Activated naive CD8-positive, alpha-beta T cell treated with anti-CD3 and anti-CD28 coated beads, Interleukin-2, amount 10 ng/mL, durations not matched to agents 7 days and 5 days (primary cell): ENCODE measurements at places on chromosomes 4 and X. TPM values are rescaled to one million over a fixed set of nuclear protein-coding genes. Genes with fewer than 3 reads are reported as not detected.
A peak's percentile ranks its signal among the peaks of the same experiment; 100 is the strongest.

DNA sequence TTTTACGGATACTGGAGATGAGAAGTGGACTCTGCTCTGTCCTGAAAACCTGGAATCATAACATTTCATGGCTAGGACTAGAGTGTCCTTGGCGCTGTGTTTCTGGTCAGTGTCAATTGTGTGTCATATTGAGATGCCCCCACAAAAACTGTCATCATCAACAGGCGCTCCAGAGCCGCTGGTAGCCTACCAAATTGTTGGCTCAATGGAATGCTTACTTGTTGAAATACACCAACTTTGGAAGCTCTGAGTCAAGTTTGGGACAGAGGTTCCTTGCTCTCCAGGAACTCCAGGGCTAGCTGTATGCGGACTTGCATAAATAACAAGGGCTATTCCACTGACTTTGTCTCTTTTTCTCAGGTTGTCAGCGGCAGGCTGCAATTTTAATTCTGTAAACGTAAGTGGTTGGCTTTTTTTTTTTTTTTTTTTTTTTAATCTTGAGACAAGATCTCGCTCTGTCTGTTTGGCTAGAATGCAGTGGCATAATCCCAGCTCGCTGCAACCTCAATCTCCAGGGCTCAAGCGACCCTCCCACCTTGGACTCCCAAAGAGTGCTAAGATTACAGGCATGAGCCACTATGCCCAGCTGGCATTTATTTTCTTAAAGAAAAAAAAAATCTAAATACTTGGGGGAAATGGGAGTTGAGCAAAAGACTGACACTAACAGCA, 871 bp upstream of the HPGD start:
- DNase-seq = peak; percentile 22

DNA sequence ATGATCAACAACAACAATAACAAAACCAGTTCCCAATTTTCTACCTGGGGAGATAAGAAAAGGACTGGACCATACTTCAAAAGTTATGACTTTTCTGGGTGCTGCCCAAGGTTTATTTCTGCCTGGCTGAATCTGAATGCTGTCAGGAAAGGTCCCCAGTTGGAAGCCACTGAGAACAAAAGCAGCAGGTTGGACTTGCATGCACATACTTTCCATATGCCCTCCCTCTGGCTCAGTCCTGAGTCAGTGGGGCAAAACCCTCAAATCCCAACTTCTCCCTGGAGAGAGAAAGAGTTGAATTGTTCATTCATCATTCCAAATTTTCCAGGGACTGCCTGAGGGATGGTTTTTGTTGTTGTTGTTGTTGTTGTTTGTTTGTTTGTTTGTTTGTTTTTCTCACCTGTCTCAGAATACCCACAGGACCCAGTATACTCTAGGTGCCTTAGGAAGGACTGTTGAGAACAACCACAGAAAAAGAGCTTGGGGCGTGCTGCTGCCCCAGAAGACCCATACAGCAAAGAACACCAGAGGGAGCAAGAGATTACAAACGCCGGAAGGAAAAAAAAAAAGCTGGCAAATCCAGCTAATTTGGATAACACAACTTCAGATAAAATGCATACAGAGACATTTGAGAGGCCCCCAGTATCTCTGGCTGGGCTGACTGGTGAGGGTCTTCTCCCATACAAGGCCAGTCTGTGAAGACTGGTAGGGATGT, 138.9 kb upstream of the INPP4B start:
- no peak for DNase-seq

Gene F8
- total RNA-seq = 7.8 TPM

Gene IL21
- total RNA-seq = not detected

Gene POU3F4
- total RNA-seq = not detected

DNA sequence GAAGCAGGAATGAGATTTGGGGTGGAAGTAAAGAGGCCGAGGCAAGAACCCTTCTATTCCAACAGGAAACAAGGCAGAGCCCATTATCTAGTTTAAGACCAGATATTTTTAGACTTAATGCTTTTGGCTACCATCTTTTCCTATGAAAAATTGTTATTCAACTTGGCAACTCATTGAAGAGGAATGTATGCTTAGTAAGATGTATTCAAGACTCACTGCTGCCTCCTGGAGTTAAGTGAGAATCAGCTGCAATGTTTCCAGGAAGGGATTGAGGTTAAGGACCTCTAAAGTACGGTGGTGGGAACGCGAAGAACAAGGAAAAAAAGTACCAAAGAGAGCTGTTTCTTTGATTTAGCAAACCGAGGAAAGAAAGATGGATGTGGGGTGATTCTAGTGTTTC, 89.1 kb downstream of the RAPGEF2 start:
- no peak for DNase-seq

Gene KIF4A
- 28.8 TPM for total RNA-seq

- DNase-seq = no peak
These were observed 161.7 kb downstream of the BTC start for GRCh38 chr4:74632634-74633033.

DNA sequence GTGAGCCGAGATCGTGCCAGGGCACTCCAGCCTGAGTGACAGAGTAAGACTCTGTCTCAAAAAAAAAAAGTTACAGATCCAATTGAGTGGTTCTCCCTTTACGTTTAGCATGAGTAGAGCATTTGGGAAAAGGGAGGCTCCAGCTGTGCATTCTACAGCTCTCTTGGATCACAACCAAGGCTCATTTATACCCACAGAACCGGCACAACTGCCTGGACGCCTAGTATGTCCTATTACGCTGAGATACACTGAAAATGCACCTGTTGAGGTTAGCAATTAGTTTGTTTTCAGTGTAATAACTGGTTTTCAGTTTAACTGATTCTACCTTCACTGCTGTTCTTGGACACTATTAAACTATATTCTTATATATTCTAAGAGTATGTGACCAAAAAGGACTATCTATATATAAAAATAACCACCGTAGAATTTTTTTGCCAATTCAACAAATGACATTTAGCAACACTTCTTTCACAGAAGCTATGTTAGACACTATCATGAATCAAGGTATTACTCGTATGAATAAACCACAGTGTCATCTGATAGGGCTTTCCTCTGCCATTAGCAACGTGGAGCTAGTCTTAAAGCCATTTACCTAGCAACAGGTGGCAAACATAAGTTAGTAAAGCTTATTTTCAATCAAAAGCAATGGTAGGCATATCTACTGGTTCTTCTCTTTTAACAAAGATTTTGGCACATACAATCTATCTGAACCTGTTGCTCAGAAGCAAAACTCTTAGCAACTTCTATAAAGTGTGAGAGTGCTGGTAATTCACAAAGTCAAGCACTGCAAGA, 3.6 kb downstream of the OTUD4 start:
- no peak for DNase-seq

DNA sequence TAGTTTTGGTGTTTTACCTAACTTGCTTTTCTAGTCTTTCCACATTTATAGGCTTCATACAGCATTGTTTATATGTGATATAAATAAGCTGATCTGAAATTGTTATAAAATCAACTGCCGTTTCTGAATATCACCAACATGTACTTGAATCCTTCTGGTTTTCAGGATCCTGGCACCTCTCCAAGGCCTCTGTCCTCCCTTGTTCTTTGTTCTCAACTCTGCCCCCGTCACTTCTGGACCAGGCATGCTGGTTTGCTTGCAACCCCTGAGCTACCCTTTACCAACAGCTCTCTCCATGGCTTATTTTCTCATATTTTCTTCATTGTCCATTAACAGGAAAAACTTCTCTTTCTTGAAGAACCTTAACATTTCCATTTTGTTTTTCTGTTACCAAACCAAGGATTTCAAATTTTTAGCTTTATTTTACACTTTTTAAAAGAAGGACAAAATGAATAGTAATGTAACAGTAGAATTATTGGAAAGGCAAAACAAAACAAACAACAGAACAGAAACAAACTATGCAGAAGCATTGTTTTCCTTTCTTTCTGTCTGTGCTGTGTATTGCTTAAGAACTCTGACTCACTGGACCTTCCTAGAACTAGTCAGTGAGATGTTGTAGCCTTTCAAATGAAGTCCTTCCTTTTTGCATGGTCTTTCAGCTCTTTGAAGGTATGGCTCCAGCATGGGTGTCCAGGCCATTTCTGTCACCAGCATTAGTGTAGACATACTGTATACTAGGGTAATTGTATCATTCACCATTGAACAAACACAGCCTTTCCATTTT, 44.8 kb downstream of the BANK1 start:
- DNase-seq = no peak

- no peak for DNase-seq
These were observed 3.0 kb downstream of the SASH3 start for GRCh38 chrX:129782706-129783105.

Gene RAB33A
- 33.1 TPM for total RNA-seq

DNA sequence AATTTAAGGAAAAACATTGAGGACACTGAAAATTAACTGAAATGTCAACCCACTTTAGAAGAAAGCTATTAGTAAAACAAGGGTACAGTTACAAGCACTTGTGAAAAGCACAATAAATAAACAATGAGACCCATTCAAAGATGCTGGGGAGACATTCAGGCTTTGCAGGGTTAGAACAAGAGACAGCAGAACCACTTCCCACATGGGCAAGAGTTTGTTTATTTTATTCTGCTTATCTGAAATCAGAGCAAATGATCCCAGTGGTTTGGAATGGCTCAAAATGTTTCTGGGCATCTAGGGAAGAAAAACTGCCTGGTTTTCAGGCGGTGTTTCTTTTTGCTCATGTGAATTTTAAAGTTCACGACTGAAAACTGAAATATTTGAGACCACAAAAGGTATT, 42.4 kb downstream of the PPP3CA start:
- no peak for DNase-seq

- DNase-seq = no peak
These were observed 308.2 kb downstream of the KLHL13 start for GRCh38 chrX:117808426-117808825.

- DNase-seq = no peak
These were observed 76.2 kb downstream of the DOCK11 start for GRCh38 chrX:118571836-118572235.

Gene PDZD4
- 0.80 TPM for total RNA-seq

DNA sequence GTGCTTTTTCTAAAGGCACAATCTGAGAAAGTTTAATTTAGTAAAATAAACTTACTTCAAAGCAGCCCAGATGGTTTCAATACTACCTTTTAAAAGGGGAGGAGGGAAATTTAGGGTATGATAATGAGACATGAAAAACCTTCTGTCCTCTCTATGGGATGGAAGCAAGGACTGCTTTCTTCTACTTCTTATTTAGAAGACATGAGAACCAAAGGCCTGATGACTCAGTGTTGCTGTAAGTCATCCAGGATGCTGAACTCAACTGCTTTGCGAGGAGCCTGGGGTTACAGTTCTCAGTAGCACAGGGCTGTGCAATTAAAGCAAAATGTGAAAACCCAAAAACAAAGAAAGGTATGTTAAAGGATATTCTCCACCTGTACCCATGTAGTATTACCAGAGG, 140.8 kb upstream of the EDNRA start:
- no peak for DNase-seq

Gene PAGE5
- total RNA-seq = 0.83 TPM

- DNase-seq = no peak
These were observed 282.4 kb upstream of the GPC4 start for GRCh38 chrX:133697656-133698055.

DNA sequence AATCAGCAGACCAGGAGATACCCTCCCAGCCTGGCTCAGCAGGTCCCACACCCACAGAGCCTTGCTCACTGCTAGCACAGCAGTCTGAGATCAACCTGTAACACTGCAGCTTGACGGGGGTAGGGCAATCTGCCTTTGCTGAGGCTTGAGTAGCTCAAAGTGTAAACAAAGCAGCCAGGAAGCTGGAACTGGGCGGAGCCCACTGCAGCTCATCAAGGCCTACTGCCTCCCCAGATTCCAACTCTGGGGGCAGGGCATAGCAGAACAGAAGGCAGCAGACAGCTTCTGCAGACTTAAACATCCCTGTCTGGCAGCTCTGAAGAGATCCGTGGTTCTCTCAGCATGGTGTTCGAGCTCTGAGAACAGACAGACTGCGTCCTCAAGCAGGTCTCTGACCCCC, 15.1 kb upstream of the GABRA2 start:
- DNase-seq = no peak

DNA sequence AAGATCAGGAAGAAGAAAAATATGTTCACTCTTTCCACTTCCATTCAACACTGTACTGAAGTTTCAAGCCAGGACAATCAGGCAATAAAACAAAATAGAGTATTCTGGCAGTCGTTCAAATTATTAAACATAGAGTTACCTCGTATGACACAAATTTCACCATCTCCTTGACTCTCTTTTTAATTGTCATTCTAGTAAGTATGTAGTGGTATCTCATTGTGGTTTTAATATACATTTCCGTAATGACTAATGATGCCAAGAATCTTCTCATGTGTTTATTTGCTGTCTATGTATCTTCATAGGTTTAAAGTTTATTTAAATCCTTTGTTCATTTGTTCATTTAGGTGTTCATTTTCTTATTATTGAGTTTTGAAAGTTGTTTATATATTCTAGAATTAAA, 352.2 kb downstream of the IDS start:
- DNase-seq = no peak

DNA sequence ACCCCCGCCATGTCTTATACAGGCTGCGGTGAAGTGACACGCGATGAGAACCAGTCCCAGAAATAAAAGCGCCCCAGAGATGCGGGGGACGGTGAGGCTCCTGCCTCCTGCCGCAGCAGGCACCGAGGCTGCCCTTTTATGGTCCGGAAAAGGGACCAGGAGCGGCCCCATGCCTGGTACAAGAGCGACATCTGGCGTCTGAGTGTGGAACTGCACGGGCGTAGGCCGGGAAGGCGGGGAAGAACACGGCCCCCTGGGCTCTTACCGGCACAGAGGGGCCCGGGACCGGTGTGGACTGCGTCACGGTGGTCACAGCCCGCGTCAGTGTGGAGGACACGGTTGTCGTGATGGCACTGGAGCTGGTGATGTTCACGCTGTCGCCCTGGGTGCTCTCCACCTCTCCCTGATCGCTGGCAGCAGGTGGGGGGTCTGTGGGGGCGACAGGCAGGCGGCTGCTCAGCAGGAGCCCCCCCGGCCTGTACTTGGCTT, 8.9 kb upstream of the RENBP start:
- DNase-seq = peak; percentile 82

Gene ABCD1
- 16.4 TPM for total RNA-seq

DNA sequence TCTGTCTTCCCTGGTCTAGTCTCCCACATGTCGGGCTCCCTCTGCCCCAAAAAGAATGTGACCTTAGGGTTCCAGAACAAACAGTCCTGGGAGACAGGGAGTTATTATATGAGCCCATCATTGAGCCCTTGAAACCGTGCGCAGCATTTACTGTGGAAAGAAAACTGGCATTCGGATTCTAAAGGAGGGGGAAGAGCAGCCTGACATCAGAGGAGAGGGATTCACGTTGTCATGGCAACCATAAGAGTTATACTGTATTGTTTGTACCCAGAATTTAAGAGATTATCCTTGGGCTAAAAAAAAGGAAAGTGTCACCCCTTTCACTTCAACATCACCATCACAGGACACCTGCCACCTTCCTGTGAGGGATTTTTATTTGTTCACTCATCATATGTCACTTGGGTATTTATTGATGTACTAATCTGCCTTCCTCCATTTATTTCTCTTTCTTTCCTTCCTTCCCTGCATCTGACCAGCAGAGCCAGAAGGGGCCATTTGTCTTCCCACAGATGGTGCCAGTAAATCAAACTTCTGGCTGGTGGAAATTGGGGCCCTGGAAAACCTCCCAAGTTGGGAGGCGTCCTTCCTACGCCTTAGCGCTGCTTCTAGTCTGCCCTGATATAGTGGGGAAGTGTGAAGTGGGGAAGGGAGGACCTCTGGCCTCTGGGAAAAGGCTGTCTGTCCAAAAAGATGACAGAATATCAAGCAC, 64.9 kb upstream of the FRMPD3 start:
- no peak for DNase-seq
